ENCODE measurements at places on chromosomes 11 and 22.
A peak's percentile ranks its signal among the peaks of the same experiment; 100 is the strongest.

DNA sequence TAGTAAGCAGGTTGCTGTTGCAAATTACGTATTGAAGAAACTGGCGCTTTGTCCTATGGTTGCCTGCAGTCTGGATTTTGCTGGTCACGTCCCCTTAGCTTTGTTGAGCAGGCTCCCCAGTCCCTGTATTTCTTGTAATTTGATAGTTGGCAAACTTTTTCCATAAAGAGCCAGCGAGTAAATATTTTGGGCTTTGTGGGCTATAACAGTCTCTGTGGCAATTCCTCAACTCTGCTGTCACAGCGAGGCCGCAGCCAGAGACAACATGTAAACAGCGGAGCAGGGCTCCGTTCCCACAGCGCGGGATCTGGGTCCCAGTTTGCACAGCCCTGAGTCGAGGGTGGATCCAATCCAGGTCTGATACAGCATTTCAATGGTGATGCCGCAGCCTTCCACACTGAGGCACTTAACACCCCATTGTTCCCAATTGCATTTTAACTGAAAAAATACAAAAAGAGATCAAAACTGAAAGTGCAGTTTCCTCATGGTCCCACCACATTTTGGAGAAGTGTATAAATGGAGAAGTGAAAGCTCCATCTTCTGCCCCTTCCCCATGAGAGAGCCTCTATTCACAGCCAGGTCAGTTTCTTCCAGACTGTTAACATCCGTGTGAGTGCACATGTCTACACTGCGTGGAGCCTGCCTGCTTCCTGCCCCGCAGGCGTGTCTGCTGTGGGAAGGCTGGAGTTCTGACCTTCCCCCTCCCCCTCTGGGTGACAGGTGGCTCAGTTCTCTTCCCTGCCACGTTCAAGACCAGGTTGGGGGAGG lies 89.1 kb downstream of the RPS6KA4 start:
- peak; percentile 43 for DNase-seq

DNA sequence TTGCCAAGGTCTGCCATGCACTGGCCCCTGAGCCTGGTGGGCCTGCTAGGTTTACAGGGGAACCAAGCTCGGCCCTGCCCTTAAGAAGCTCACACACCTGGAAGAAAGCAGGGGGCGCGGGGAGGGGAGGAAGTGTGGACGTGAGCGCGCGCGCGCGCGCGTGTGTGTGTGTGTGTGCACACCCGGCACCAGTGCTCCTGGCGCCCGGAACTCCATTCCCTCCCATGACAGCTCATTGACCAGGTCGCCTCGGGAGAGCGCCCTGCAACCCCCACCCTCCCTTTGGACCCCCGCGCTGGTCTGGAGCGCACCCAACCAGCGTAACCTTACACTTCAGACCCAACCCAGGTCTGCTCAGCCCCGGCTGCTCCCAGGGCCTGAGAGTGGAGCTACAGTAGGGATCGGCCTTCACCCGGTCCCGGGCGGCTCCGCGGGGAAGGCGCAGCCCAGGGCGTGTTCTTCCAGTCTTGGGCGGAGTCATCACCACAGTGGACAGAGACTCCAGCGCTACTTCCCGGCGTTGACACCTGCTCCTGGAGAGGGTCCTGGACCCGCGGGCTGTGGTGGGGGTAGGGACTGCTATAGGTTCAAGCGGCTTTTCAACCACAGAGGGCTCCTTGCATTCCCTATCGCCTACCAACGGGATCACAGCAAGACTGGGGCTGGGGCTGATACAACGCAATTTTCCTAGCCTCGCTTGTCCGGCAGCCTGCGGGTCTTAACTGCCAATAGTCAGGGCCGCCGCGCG lies 1.5 kb downstream of the GALNT18 start:
- DNase-seq: peak; percentile 60

- DNase-seq: no peak
Measured at GRCh38 chr11:91654686-91655085, 569.9 kb upstream of the FAT3 start.

GRCh38 chr22:27019827-27020226 lies 362.4 kb downstream of the MIAT start:
- no peak for DNase-seq

- DNase-seq: no peak
Measured at GRCh38 chr22:46049726-46050450, 72.9 kb upstream of the WNT7B start.

GRCh38 chr11:117621226-117621625 lies 175.8 kb downstream of the DSCAML1 start:
- no peak for DNase-seq

GRCh38 chr11:105829084-105829483 lies 193.0 kb downstream of the MSANTD4 start:
- DNase-seq: peak; percentile 14

Data from GM06990 (cell line).